ENCODE measurements at places on chromosomes 3 and 15. TPM values are rescaled to one million over a fixed set of nuclear protein-coding genes. Genes with fewer than 3 reads are reported as not detected.

THSD4 gene
- 1.2 TPM for total RNA-seq

CCR9 gene
- not detected for total RNA-seq

PLA2G4B gene
- total RNA-seq: 0.62 TPM

PPP1R14D gene
- total RNA-seq: not detected

PARP3 gene
- 7.7 TPM for total RNA-seq

KCTD6 gene
- total RNA-seq: 11.1 TPM

PCLAF gene
- 274 TPM for total RNA-seq

AGBL1 gene
- not detected for total RNA-seq

SPINK8 gene
- total RNA-seq: not detected

RBP2 gene
- total RNA-seq: not detected

NMNAT3 gene
- not detected for total RNA-seq

SAMMSON gene
- not detected for total RNA-seq

CDC25A gene
- 12.2 TPM for total RNA-seq

GABRR3 gene
- not detected for total RNA-seq

LSAMP gene
- total RNA-seq: 5.9 TPM

THRB gene
- 1.2 TPM for total RNA-seq

EXD1 gene
- 0.12 TPM for total RNA-seq

PLA2G4F gene
- total RNA-seq: not detected

SERINC4 gene
- total RNA-seq: not detected

EFCC1 gene
- 0.27 TPM for total RNA-seq

SAMD7 gene
- not detected for total RNA-seq

GCNT3 gene
- 4.1 TPM for total RNA-seq

NEK11 gene
- total RNA-seq: 3.0 TPM

LRRIQ4 gene
- total RNA-seq: not detected

ADAMTSL3 gene
- 0.17 TPM for total RNA-seq

ADAMTS17 gene
- total RNA-seq: not detected

FAM174B gene
- 0.14 TPM for total RNA-seq

ALDH1L1 gene
- total RNA-seq: 7.0 TPM

GOLGA8G gene
- total RNA-seq: 0.16 TPM

HIGD2B gene
- not detected for total RNA-seq

CACNA2D2 gene
- total RNA-seq: not detected

OSBPL10 gene
- total RNA-seq: 8.3 TPM

ACTRT3 gene
- not detected for total RNA-seq

ZBBX gene
- 1.0 TPM for total RNA-seq

DLEC1 gene
- total RNA-seq: not detected

TMEM266 gene
- 0.19 TPM for total RNA-seq

PROK2 gene
- total RNA-seq: not detected

SHC4 gene
- total RNA-seq: 0.93 TPM

OSTN gene
- total RNA-seq: not detected

KLF13 gene
- 20.8 TPM for total RNA-seq
